ENCODE measurements at places on chromosomes 16 and 17.
A peak's percentile ranks its signal among the peaks of the same experiment; 100 is the strongest.

- no peak for DNase-seq
Measured at GRCh38 chr17:39212841-39213480, 12.8 kb downstream of the STAC2 start.

DNA sequence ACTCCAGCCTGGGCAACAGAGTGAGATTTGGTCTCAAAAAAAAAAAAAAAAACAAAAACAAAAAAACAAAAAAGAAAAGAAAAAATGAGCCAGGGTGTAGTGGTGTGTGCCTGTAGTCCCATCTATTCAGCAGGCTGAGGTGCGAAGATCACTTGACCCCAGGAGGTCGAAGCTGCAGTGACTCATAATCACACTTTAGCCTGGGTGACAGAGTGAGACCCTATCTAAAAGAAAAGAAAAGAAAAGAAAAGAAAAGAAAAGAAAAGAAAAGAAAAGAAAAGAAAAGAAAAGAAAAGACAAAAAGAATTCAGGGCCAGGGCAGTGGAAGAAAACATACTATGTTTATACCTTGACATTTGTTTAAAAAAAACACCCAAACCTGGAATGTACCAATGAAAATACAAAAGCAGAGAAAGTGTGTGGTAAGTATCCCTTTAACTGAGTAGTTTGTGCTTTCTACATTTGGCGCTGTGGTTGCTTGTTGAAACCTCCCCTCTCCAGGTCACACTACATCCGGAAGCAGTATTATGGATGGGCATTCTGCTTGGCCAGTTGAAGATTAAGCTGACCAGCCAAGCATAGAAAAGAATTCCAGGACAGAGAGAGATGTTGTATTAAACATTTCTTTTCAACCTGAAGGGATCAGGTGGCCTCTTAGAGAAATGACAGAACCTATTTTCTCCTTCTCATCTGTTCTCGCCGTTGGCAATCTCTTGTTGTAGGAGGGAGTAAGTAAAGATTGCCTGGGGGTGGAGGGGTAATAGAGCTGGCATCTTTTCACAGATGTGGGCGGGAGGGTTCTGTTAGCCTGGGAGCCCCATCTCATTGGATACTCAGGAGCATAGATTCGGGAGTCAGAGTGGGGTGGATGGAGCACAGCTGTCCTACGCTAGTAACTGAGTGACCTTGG, 12.1 kb upstream of the PRKCB start:
- DNase-seq: no peak

DNA sequence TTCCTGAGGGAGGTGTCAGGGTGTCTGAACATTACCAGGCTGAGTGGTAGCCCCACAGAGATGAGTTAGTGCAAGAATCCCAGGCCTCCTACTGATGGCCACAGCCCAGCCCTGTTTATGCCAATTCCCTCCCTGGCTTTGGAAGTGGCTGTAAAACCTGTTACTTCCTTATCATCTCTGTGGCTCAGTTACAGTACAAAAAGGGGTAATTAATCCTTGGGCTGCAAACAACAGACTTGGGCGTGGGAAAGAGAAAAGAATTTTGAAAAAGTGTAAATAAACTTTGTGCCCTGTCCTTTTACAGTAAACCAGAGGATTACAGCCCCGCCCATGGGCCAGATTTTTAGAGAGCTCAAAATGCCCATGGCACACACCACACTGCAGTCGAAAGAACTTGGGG, 73.1 kb upstream of the AXIN2 start:
- no peak for DNase-seq

DNA sequence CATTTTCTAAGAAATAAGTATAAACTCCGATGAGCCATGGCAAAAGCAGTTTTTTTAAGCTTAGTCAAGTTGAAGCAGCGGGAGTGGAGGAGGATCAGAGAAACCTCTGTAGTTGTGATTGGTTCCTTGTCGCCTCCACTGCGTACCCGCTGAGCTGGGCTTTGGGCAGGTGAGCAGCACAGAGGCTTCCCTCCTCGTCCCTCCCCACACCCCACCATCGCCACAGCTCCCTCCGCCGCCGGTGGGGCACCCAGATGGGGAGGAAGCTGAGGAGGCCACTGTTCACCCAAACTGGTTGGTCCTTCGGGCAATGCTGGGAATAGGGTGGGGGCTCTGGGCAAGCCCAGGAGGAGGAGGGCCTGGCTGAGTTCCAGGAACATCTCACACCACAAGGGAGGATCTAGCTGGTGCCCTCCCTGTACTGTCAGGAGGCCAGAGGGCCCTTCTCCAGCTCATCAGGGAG, 5.2 kb upstream of the MRPL38 start:
- no peak for DNase-seq

DNA sequence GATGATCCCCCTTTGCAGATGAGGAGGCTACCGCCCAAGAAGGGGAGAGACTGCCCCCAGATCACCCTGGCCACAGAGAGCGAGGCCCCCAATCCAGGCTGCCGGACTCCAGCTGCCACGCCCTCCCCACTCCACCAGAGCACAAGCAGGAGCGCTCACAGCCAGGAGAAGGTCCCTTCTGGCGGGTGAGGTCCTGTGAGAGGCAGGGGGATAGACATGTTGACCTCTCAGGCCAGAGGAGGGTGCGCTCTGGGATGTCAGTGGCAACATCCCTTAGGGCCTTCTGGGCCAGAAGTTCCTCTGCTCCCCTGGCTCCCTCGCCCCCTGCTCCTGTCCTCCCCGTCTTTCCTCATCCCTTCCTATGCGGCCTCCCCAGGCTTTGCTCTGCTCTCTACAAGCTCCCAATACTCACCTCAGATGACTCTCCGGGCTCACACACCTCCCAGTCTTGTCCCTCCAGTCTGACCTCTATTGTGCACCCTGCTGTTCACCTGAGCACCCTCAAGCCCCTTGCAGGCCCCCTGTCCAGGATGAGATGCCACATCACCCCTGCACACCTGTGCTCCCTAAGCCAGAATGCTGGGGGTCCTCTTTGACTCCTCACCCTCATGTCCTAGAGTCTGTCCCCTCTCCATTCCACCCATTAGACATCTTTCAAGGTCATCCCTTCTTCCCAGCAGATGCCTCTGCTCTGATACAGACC, 5.0 kb upstream of the NXPH3 start:
- DNase-seq: no peak

- no peak for DNase-seq
Measured at GRCh38 chr17:63138713-63139112, 172.7 kb downstream of the TANC2 start.

GRCh38 chr17:12068946-12069345, 48.3 kb downstream of the MAP2K4 start:
- DNase-seq: no peak

DNA sequence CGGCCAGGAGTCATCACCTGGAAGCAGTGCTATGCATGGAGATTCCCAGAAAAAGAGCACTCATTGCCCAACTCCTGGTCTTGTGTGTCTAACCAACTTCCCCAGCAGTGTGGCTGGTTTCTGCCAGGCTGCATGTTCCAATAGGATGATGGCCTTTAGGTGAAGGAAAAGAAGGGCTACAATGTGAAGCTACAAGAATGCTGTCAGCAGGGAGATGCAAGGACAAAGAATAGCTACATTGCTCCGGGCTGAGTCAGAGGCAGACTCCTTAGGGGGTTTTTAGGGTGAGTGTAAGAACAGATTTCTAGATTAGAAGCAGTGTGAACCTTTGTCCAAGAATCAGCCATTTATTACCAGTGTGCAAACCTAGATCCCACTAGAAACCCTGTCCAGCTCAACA, 63.0 kb upstream of the DNAH9 start:
- DNase-seq: no peak

DNA sequence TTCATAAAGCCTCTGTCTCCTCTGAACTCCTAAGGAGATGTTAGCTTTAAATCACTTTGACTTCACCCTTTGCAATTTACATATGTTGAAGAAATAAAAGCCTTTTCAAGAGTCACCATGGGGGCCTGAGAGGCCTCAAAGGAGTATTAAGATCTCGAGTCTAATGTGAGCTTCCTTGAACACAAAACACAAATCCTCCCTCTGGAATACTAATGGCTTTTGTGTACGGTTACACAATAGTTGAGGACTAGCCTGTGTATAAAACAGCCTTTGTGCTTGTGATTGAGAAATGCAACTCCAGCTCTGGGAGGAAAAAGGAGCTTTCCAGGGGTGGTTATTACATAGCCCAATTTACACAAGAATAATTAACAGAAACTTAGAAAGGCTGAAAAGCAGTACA, 1140.2 kb downstream of the CDH11 start:
- no peak for DNase-seq

DNA sequence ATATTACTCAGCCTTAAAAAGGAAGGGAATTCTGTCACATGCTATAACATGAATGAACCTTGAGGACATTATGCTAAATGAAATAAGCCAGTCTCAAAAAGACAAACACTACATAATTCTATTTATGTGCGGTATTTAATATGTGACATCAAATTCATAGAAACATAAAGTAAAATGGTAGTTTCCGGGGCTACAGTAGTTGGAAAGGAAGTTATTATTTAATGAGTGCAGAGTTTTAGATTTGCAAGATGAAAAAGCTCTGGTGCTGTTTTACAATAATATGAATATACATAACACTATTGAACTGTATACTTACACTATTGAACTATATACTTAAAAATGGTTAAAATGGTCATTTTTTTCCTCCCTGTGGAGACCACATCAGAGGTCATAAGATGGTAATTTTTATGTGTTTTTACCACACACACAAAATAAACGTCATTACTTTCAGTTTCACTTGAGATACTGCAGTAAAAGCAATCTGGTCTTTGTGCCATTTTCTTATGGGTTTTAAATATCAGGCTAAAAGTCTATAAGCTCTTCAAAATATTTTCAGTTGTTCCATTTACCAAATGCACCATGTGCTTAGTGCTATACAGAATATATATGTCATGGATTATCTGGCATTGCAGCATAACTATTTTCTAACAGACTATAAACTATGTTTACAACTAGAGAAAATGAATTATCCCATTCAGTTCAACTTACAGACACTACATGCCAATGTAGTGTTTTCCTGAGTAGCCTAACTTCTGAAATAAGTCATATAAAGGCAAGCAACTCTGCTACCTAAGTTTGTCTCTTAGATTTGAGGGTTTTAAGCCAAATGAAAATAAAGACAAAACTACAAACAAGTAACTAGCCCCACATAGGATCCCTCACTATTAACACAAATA, 90.9 kb downstream of the SPAG9 start:
- no peak for DNase-seq

DNA sequence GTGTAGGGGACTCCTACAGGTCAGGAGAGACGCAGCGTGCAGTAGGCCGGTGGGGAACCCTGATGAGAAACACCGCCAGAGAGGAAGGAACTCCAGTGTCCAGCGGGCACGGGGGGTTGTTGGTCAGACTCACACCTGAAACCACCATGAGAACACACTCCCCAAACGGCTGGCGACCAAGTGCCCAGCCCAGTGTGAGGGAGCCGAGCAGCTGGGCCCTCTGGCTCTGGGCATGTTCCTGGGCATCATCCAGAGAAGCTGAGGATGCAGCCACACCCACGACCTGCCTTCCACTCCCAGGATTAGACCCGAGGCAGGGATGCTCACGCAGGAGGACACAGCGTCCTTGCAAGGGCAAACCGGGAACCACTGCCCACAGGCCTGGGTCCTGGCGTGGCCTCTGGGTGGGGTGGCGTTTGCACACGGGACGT, 108.3 kb upstream of the ZNF750 start:
- no peak for DNase-seq

GRCh38 chr16:17829811-17830210, 359.1 kb upstream of the XYLT1 start:
- no peak for DNase-seq

DNA sequence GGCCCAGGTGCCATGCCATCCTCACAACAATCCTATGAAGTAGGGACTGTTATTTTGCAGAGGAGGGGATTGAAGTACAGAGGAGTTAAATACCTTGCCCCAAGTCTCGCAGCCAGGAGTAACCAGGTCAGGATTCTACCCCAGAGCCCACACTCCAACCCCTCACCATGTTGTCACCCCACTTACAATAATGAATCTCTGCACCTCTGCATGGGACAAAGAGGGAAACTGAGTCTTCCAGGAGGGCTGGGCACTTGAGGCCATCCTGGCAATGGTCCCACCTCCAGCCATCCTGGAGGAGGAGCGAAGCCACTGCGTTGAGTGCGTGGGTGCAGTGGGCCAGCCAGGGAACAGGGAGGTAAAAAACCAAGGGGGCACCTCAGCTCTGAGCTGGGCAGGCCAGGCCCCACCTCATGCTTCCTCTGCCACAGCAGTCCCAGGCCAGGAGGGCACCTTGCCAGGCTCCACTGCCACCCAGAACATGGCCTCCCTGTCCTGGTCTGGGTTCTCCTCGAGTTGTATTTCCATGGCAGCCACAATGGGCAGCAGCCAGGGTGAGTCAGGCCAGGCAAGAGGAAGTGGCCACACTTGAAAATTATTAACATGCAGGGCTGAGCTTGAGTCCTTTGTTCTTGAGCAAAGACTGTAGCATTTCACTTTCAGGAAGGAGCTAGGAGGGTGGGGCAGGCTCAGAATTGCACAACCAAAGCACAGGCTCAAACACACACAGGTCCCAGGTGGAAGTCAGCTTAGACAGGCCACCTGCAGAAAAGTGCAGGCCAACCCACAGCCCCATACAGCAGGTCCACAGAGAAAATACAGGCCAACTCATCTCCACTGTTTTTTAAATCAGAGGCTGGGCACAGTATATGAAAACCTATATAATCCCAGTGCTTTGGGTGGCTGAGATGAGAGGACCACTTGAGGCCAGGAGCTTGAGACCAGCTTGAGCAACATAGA, 52.1 kb downstream of the CUEDC1 start:
- peak; percentile 39 for DNase-seq

DNA sequence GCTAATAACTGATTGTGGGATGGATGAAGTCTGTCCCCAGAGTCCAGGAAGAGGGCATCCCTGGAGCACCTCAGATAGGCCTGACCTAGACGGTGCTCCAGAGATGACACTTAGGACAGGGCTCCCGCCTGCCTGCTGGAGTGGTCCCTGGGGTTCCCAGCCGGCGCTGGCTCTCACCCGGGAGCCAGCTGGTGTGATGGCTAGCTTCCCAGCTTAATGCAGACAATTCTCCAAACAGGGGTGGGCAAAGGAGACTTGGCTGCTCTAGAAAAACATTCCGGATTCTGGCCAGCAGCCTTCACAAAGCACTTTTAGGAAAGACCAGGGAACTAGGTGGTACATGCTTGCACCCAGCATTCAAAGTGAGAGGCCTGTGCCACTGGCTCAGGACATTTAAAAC, 18.6 kb downstream of the ACE start:
- no peak for DNase-seq

- DNase-seq: no peak
Measured at GRCh38 chr16:4702466-4702808, 9.1 kb downstream of the NUDT16L1 start.

GRCh38 chr17:35051579-35052240, 11.8 kb downstream of the RFFL start:
- DNase-seq: no peak

DNA sequence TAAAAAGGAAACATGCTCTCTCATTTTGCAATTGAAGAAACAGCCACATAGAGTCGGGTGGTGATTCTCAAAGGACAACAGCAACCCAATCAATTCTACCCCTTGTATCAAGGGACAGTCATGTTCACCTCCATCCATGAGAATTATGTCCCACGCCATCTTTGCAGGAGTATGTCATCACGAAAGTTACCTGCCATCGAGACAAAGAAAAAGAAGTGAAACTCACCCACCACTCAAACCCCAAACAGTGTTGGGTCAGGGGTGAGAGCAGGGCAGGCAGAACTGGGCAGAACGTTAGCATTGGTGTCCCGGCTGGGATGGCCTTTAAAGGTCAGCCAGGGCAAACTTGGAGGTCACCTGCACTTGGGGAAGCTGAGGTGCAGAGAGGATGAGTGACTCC, 24.2 kb upstream of the HNF1B start:
- DNase-seq: no peak

All from C1 segment of cervical spinal cord (tissue), 14 donors.